Fibroblast of mammary gland (primary cell): ENCODE measurements at places on chromosomes 3 and 15.
A peak's percentile ranks its signal among the peaks of the same experiment; 100 is the strongest.

DNA sequence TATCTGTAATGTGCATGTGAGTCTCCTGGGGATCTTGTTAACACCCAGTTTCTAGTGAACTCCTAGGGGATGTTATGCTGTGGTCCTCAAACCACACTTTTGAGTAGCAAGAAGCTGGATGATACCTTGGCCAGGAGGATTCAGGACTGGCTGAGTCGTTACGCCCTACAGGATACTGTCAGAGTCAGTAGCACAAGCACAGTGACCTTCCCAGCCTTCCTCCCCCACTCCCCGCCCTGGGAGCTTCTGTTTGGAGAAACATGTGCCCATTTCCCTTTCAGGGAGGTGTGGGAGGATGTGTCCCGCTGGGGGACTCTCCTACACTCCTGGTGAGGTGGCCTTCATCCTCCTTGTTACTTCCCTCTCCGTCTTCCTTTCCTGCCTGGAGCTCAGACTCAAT is 76.4 kb upstream of the TRPM1 start:
- DNase-seq = no peak

DNA sequence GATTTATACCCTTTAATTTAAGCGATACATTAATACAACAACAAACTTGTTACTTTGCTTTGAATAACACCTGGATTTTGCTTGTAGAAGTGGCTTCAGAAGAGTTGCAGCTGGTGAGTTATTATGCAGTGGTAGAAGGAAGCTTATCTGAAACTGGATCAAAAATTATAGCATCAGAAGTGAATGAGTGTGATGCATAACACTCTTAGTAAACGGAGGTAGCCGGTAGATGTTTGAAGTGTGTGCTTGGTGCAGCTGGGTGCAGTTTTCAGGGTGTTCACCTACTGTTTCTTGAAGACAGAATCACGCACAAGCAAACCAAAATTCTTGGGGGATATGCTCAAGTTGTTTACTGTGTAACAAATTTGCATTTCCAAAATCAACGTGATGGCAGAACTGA is 103.1 kb downstream of the MITF start:
- DNase-seq = no peak

GRCh38 chr3:100796556-100796955 is 87.3 kb downstream of the TFG start:
- DNase-seq = peak; percentile 54

GRCh38 chr3:193297421-193297820 is 56.4 kb downstream of the PLAAT1 start:
- DNase-seq = no peak

DNA sequence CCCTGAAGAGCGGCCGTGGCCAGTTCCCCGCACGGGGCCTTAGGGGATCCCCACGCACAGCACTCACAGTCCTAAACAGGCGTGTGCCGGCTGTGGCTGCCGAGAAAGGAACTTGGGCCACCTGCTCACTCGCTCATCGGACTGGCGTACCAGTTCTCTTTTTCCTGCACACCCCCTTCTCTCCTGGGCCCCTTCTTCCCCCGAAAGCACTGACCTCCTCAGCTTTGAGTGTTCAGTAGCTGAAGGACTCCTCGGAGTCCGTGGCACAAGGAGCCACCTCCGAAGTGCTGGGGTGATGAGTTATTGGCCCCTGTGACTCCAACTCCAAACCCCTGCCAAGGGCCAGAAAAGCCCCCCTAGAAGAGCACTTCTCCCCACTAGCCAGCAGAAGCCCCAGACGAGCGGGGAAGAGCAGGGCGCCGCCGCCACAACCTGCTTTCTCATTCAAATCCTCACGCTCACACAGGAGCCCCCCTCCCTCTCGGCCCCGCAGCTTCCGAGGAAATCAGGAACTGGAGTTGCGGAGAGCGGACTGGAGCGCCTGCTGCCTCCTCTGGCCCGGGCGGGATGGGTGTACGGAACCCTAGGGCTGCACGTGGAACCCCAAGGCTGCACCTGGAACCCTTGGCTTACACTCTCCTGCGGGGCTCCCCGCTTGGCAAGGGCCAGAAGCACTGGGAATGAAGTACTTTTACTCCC is at the start of gene PLCH1:
Gene PLCH1, minus strand, starts transcription at position 446 of the 699 bp plus-strand sequence. CDS start 40,847 bp downstream, outside the sequence.
- DNase-seq = peak; percentile 39

GRCh38 chr15:49282366-49282765 is 112.3 kb downstream of the GALK2 start:
- DNase-seq = peak; percentile 54

DNA sequence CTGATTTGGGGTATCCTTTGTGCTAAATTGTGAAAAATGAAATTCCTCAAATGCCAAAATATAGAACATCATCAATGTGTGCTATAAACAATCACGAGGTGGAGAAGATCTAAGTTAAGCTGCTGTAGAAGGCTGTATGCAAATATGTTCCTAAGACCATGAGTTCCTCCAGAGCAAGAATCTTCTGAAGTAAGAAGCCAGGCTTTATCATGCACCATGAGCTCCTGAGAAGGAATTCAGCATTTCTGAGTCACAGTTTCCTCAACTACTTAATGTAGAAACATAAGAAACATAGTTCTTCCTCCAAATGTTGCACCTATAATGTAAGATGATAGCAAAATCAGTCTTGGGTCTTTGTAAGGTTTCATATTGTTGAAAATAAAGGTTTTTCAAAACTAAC is 241.7 kb upstream of the MDFIC2 start:
- DNase-seq = no peak

- DNase-seq = peak; percentile 36
These were observed 6.7 kb upstream of the SUCLG2 start for GRCh38 chr3:67661089-67661488.

DNA sequence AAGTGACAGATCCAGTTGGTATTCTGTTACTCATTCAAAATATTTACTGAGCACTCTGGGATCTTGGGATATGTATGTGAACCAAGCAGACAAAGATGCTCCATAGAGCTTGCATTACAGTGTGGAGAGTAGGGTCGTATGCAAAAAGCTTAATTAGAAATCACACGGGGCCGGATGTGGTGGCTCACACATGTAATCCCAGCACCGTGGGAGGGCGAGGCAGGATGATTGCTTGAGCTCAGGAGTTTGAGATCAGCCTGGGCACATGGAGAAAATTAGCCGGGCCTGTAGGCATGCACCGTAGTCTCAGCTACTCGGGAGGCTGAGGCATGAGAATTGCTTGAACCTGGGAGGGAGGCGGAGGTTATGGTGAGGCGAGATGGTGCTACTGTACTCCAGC is 68.7 kb upstream of the MB21D2 start:
- no peak for DNase-seq

GRCh38 chr3:135865553-135865952 is 100.0 kb upstream of the PPP2R3A start:
- DNase-seq = no peak

GRCh38 chr15:96079041-96079440 is 251.5 kb upstream of the NR2F2 start:
- DNase-seq = no peak

GRCh38 chr3:9846231-9846630 is 2.4 kb upstream of the RPUSD3 start:
- DNase-seq = no peak
